CD8-positive, alpha-beta memory T cell (primary cell): ENCODE measurements at places on chromosomes 11 and 22. TPM values are rescaled to one million over a fixed set of nuclear protein-coding genes. Genes with fewer than 3 reads are reported as not detected.

OR52I1 gene
- not detected for polyA plus RNA-seq

LRRN4CL gene
- not detected for polyA plus RNA-seq

FAT3 gene
- polyA plus RNA-seq, result not detected

GNG3 gene
- polyA plus RNA-seq, result 0.36 TPM

MN1 gene
- polyA plus RNA-seq, result not detected

FBXO7 gene
- 166 TPM for polyA plus RNA-seq

PAX6 gene
- not detected for polyA plus RNA-seq

RAG2 gene
- polyA plus RNA-seq, result not detected

ANKK1 gene
- 0.08 TPM for polyA plus RNA-seq

NRGN gene
- polyA plus RNA-seq, result not detected

SYCE3 gene
- polyA plus RNA-seq, result not detected

OR2AT4 gene
- not detected for polyA plus RNA-seq

PDGFB gene
- 18.2 TPM for polyA plus RNA-seq

GAL3ST1 gene
- 0.13 TPM for polyA plus RNA-seq

DESI1 gene
- polyA plus RNA-seq, result 12.5 TPM

FIBIN gene
- not detected for polyA plus RNA-seq

MYOD1 gene
- polyA plus RNA-seq, result not detected

BTG4 gene
- polyA plus RNA-seq, result not detected

EHF gene
- not detected for polyA plus RNA-seq

PHOX2A gene
- polyA plus RNA-seq, result not detected

SCGB1D1 gene
- polyA plus RNA-seq, result not detected

TECTA gene
- polyA plus RNA-seq, result not detected

PATL1 gene
- 7.5 TPM for polyA plus RNA-seq

RAG1 gene
- polyA plus RNA-seq, result 0.35 TPM

NRXN2 gene
- not detected for polyA plus RNA-seq

KLHL35 gene
- polyA plus RNA-seq, result 0.37 TPM

LRRC74B gene
- polyA plus RNA-seq, result not detected

OR4D11 gene
- not detected for polyA plus RNA-seq

CCDC15 gene
- polyA plus RNA-seq, result 1.6 TPM

APOA1 gene
- polyA plus RNA-seq, result not detected

FADD gene
- 22.9 TPM for polyA plus RNA-seq

KRTAP5-1 gene
- not detected for polyA plus RNA-seq

MGAT3 gene
- 0.03 TPM for polyA plus RNA-seq
